Small intestine (tissue), 16 donors: ENCODE measurements at places on chromosomes 6 and 20. TPM values are rescaled to one million over a fixed set of nuclear protein-coding genes. Genes with fewer than 3 reads are reported as not detected.

Gene PKIG
- polyA plus RNA-seq: 38.4 TPM

Gene ITPR3
- 62.7 TPM for polyA plus RNA-seq

DNA sequence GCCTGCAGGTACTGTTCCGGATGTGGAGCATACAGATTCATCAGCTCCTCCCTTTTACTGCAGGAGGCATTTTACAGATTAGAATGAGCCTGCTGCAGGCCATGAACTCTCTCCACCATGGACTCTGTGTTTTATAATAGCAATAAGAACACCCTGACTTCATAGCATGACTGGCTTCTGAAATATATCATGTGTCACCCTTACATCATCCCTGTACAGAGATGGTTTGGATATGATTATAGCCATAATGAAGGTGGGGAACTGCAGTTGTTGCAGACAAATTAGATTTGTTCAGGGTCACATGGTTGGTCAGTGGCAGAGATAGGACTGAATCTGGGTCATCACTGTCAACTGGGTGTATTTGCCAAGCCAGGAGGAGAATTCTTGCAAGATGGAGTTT, 100.7 kb downstream of the FOXO3 start:
- DNase-seq: peak; percentile 59

DNA sequence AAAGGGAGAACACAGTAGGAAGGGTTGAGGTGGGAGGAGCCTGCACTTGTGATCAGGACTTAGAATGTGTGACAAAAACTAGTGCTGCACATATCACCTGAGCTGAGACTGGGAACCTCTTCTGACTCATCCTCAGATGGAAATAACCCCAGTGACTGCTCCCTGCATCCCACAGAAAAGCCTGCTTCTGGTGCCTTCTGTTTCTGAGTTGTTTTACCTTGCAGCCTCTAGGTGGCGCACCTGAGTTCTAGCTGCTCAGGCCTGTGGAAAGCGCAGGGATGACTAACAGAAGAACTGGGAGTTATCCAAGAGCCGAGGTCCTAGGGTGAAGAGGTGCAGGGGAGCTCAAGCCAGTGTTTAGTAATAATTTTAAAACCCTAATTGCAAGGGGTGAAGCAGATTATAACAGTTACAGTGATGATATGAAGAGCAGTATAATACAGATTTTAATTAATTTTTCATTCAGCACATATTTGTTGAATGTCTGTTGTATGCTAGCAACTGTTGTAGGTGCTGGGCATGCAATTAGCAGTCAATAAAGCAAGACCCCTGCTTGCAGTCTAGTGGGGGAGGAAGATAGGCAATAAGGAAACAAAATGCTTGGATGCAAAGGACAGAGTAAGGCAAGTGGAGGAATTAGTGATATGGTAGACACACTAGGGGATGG, 302.5 kb downstream of the DHX35 start:
- DNase-seq: peak; percentile 69

GRCh38 chr6:24859608-24860200, 61.0 kb upstream of the ARMH2 start:
- DNase-seq: no peak

GRCh38 chr6:36947570-36948351, 6.8 kb upstream of the PI16 start:
- DNase-seq: no peak

DNA sequence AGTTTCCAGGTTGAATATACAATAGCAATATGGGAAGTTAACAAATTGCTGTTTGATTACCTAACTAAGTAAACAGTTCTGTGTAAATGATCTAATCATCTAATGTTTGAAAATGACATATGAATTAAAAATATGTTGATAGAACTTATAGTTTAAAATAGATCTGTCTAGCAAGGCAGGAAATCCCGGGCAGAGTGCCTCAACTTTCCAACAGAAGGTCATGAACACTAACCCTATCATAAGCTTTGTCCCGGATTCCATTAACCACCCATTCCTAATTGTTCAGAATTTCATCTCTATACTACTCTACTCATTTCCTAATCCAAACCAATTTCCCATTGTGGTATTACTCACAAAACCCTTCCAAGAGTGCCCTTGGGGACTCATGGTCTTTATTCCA, 10.2 kb downstream of the TAAR1 start:
- no peak for DNase-seq

Gene GJA10
- polyA plus RNA-seq: not detected

DNA sequence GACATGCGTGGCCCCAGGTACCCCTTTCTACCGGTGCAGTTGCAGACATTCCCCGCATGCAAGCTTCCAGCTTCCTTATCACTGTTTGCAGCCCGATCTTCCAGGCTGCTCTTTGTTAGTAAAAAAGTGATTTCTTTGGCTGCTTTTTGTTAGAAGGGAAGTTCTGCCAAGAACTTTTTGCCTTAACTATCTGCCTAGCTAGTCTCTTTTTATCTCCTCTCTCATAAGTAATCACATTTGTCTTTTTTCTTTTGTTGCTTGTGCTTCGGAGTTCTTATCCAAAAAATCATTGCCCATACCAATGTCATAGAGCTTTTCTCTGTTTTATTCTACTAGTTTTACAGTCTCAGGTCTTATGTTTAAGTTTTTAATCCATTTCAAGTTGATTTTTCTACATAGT, 20.3 kb downstream of the FAM162B start:
- DNase-seq: no peak

Gene ENPP3
- 5.4 TPM for polyA plus RNA-seq

GRCh38 chr20:48620507-48621375, 207.1 kb downstream of the PREX1 start:
- DNase-seq: peak; percentile 93

DNA sequence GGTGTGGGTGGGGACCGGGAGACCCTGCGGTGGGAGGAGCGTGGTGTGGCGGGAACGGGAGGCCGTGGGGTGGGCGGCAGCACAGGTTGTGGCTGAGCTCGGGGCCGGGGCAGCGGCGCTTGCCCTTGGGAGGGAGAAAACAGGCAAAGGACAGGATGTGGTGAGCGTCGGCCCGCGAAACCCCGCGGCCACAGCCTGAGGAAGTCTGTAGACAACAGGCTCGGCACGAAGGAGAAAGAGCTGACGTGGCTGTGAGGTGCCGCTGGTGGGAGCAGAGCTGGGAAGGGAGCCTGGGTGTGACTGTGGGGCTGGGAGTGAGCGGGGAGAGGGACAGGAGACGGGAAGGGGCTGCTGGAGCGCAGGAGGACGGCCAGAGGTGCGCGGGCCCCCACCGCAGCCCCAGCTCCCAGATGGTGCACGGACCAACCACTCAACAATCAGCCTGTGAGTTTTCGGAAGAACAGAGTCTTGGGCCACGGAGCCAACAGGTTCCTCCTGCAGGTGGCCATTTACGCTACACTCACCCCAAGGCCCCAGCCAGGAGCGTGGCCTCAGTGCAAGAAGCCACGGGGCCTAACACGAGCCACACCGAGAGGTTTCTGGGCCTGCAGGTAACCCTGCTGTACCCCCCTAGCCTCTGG, 202.8 kb downstream of the DLL1 start:
- no peak for DNase-seq

GRCh38 chr20:59120491-59120890, 43.1 kb upstream of the ZNF831 start:
- no peak for DNase-seq

Gene BACH2
- polyA plus RNA-seq: not detected

- peak; percentile 74 for DNase-seq
Measured at GRCh38 chr20:22586645-22587310, 2.4 kb upstream of the FOXA2 start.

GRCh38 chr6:135372758-135373157, 124.8 kb downstream of the AHI1 start:
- DNase-seq: no peak

Gene ADGB
- not detected for polyA plus RNA-seq

DNA sequence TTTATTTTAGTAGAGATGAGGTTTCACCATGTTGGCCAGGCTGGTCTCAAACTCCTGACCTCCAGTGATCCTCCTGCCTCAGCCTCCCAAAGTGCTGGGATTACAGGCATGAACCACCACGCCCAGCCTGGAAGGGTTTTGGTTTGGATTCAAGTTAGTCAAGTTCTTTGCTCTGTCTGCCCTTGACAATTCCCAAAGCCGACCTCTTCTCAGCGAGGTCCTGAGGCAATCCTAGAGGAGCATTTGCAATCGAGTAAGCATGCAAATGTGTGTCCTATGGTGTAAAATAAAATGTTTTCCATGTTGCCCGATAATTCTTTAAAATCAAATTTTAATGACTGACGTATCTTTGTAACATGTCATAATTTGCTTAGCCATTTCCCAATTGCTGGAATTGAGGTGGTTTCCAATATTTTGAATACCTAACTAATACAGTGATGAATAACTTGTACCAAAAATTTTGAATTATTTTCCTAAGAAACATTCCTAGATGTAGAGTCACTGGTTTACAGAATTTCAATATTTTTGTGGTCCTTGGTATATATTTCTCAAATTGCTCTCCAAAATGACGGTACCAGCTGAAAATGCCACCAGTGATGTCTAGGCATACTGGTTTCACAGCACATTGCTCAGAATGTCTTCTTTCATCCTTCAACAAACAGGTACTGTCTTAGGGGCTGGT, 38.7 kb downstream of the GTF2H5 start:
- DNase-seq: no peak
